ENCODE measurements at places on chromosomes 13 and 19. TPM values are rescaled to one million over a fixed set of nuclear protein-coding genes. Genes with fewer than 3 reads are reported as not detected.

Gene FGF22
- total RNA-seq: not detected

Gene RFPL4A
- total RNA-seq: 0.14 TPM

Gene SULT2A1
- not detected for total RNA-seq

Gene RFXAP
- total RNA-seq: 1.9 TPM

Gene C19orf38
- total RNA-seq: not detected

Gene WDR83
- total RNA-seq: 8.3 TPM

Gene EHD2
- 336 TPM for total RNA-seq

Gene ZNF146
- 123 TPM for total RNA-seq
